ENCODE measurements at places on chromosomes 13 and 19.

GRCh38 chr13:104461049-104461448, 1394.8 kb upstream of the SLC10A2 start:
- DNase-seq, result no peak

GRCh38 chr19:53580871-53581835, 43.2 kb downstream of the ZNF331 start:
- DNase-seq, result no peak

GRCh38 chr13:35789335-35790165, 313.1 kb upstream of the MAB21L1 start:
- no peak for DNase-seq

DNA sequence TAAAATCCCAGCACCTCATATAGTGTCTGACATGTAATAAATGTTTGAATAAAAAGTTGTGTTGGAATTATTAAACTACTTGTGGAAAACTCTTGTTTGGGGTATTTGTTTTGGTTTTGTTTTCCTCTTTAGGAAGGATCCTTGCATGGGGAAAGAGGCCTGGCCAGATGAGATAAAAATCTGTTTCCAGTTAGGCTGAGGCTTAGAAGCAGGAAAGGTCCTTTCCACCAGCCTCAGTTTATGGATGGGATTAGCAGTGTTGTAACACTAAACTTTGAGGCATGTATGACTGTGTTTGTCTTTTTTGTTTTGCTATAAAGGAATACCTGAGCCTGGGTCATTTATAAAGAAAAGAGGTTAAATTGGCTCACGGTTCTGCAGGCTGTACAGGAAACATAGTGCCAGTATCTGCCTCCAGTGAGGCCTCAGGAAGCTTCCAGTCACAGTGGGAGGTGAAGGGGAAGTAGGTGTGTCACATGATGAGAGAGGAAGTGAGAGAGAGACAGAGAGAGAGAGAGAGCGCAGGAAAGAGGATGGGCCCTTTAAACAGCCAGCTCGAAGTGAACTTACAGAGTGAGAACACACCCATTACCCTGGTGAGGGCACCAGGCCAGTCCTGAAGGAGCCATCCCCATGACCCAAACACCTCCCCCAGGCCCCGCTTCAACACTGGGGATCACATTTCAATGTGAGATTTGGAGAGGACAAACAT, 21.6 kb downstream of the SPATA13 start:
- no peak for DNase-seq

GRCh38 chr13:27793507-27794367, 1.5 kb downstream of the GSX1 start:
- no peak for DNase-seq

DNA sequence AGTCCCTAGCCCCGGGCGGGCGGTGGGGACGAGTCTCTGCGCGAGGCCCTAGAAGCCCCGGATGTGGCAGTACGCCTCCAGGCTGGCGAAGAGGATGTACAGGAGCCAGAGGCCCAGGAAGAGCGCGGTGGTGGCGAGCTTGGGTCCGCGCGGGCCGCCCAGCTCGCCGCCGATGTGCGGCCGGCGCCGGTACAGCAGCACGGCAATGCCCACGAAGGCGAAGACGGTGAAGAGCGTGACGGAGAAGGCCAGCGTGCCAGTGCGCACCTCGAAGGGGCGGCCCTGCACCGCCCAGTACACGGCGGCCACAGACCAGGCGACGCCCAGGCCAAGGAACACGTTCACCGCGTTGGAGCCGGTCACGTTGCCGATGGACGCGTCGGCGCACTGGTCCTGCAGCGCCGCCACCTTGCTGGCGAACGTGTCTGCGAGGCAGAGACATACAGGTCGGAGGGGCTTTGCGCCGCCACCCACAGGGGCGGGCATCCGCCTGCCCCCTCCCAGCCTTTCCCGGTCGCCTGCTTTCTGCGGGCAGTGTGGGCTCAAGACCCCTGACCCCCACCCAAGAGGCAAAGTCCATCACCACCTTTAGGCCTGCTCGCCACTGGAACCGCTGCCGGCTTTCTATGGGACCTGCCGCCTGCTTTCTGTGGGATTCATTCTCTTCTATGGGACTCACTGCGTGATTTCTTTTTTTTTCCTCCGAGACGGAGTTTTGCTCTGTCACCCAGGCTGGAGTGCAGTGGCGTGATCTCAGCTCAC, 10.9 kb upstream of the MEIS3 start:
- no peak for DNase-seq

- DNase-seq, result no peak
Observed at GRCh38 chr13:24207841-24208667, 47.5 kb downstream of the SPATA13 start.

GRCh38 chr13:102582256-102582655, 14.5 kb upstream of the TPP2 start:
- DNase-seq, result no peak

DNA sequence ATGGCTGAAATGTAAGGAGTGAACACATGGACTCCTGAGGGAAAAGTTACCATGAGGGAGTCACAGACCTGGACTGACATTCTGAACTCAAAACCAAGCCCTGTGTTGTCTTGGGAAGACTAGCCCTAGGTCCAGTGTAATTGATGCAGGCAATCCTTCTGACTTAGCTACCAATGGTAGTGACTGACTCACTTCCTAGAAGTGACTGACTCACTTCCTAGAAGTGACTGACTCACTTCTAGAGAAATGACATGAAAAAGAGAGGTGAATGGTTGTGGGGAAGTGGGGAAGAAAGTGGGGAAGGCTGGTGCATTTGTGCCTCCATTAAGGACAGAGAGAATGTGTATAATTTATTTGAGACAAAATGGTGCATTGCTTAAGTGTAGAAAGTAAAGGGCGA, 49.9 kb downstream of the EDNRB start:
- no peak for DNase-seq

- no peak for DNase-seq
Observed at GRCh38 chr19:17069193-17069592, 6.1 kb downstream of the HAUS8 start.

- no peak for DNase-seq
Observed at GRCh38 chr13:40484974-40485373, 181.5 kb downstream of the FOXO1 start.

DNA sequence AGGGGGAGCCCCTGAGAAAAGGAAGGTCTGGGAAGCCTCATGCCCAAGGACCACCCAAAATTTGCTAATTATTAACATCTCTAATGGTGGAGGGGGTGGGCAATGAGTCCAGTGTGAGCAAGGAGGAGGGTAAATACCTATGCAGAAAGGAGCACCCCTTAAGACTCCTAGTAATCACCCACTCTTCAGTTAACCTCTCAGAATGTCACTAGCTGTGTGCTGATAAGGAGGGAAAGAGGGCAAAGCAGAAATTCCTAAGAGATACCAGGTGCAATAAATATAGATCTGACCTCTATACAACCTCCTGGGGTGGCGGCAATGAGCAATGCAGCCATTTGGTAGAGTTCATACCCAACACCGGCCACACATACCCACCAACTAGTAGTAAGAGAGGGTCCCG, 12.7 kb upstream of the DPY19L3 start:
- DNase-seq, result no peak

DNA sequence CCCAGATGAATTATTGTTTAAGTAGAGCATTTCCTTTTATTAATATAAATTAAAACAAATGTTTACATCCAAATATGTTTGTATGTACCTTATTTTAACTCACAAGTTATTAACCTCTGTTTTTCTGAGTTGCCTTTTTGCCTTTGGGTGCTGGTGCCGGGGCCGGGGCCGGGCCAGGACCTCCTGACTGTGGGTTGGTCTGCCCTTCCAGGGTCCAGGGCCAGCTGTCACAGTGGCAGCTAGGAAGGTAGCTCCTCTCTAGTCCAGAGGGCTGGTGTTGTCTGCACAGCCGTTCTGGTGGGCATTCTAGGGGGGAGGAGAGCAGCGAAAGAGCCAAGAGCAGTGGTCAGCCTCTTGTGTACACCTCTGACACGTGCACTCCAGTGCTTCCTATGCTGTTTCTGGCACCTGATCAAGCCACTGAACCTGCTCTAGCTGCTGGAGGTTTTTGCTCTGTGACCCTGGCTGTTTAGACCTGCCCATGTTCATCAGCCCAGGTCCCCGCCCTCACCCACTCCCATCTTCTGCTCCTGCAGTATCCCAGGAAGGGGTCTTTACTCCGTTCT, 2.0 kb upstream of the UBA2 start:
- DNase-seq, result no peak

GRCh38 chr13:24500977-24501376, 11.6 kb downstream of the PARP4 start:
- DNase-seq, result no peak

DNA sequence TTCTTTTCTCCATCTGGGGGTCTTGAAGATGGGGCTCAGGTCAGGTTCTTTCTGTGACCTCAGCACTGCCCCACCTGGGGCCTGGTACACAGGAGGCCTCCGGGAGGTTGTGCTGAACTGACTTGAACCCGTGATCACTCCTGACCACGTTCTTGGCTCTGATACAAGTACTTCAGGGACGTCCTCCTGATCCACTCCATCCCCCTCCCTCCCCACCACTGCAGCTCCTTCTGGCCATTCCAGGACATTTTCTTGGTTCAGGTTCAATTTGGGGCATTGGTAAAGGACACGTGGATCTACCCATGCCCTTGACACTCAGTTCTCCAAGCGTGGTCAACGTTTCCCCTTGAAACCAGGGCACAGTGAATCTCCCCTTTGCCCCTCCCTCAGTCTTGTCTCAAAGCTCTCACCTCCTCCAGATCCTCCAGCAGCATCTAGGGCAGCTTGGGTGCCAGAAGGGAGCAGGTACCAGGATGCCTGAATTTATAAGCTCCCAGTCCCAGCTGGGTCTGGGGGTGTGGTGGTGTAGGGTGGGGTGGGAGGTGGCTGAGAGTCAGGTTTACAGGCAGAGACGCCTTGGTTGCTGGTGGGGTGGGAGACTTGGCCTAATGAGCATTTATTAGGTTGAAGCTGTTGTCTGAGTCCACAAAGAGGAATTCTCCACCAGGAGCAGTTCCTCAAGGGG, at the start of gene KLK15:
TSS of gene KLK15 (minus strand) at position 458 of the 685 bp plus-strand sequence. CDS start 2,082 bp downstream, outside the sequence.
- no peak for DNase-seq

GRCh38 chr19:7932276-7932929, 6.5 kb upstream of the CTXN1 start:
- DNase-seq, result no peak

DNA sequence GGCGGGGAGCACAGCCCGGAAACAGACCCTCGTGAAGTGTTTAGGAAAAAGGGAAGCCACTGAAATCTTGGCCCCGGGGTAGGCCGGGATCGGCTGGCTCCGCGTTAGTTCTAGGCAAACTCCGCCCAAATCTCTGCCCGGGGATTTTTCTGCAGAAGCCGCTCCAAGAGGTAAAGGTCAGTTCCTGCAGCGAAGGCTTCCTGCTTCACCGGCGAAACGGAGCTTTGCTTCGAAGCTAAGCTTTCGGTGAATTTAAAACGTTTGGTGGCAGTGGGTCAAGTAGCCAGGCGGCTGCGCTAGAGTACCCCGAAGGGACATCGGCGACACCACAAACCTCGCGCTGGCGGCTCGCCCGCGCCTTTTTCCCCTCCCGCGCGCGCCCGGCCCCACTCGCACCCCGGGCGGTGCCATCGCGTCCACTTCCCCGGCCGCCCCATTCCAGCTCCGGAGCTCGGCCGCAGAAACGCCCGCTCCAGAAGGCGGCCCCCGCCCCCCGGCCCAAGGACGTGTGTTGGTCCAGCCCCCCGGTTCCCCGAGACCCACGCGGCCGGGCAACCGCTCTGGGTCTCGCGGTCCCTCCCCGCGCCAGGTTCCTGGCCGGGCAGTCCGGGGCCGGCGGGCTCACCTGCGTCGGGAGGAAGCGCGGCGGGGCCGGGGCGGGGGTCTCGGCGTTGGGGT, 441 bp downstream of the GJB2 start:
- DNase-seq, result no peak

- DNase-seq, result no peak
Observed at GRCh38 chr13:85009447-85009846, 789.8 kb downstream of the SLITRK6 start.

DNA sequence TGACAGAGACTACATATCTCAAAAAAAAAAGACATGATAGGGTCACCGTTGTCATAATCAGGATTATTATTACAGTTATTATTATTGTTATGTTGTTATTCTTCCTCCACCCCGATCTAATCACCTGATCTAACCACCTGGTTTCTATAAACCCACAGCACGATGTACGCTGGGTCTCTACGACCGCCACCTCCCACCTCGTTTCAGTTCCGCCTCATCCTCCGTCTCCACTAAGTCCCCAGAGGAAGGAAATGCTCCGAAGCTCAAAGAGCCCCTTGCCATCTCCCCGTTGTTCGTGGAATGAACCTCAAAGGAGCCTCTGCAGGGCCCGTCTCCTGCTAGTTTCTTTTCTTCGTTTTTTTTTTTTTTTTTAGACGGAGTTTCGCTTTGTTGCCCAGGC, 15.9 kb upstream of the MEIS3 start:
- no peak for DNase-seq

DNA sequence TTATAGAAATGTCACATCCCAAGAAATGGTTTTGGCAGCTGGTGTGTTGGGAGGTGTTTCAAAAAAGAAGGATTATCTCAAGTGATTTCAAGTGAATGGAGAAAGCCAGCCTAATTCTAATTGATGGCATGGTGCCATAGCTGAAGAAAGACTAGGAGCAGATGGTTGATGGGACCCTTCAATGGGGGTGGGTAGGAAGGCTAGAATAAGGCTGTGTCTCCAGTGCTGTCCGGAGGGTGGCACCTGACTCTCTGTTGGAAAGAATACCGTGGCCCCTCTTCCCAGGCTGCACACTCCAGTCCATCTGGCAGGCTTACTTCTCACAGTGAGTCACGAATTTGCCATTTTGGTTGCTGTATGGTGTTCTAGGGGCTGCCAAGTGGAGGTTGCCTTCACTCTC, 51.0 kb upstream of the GPR12 start:
- DNase-seq, result no peak

- no peak for DNase-seq
Observed at GRCh38 chr13:98240135-98240534, 63.1 kb upstream of the RNF113B start.
